ENCODE measurements at places on chromosomes 6 and 20.

- DNase-seq, result no peak
Observed at GRCh38 chr6:14193524-14193923, 76.0 kb downstream of the CD83 start.

- DNase-seq, result no peak
Observed at GRCh38 chr20:15122613-15123012, 785.2 kb upstream of the FLRT3 start.

DNA sequence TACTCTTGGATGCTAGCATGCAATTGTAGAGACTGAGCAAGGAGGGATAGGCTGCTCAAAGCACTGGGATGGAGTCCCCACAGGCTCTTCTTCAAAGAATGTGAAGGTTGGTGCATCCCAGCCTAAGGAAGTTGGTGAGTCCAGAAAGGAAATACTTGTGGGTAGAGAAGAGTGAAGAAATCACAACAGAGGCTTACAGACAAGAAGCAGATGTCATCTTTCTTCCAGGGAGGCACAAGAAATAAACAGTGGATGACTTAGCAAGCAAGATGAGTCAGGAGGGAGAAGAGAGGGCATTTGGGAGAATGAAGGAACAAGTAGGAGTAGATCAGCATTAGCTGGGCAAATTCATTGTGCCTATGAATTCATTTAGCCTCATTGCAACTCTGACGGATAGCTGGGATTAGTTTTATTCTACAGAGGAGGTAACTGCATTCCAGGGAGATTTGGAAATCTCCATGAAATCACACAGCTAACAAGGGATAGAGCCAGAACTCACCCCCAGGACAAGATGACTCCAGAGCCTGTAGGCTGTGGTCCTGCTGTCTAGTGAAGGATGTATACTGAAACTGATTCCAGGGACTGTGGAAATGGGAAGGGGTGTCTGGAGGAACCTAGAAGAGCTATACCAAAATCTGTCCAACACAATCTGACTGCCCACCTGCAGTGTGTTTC lies 125.8 kb upstream of the SPTLC3 start:
- no peak for DNase-seq

DNA sequence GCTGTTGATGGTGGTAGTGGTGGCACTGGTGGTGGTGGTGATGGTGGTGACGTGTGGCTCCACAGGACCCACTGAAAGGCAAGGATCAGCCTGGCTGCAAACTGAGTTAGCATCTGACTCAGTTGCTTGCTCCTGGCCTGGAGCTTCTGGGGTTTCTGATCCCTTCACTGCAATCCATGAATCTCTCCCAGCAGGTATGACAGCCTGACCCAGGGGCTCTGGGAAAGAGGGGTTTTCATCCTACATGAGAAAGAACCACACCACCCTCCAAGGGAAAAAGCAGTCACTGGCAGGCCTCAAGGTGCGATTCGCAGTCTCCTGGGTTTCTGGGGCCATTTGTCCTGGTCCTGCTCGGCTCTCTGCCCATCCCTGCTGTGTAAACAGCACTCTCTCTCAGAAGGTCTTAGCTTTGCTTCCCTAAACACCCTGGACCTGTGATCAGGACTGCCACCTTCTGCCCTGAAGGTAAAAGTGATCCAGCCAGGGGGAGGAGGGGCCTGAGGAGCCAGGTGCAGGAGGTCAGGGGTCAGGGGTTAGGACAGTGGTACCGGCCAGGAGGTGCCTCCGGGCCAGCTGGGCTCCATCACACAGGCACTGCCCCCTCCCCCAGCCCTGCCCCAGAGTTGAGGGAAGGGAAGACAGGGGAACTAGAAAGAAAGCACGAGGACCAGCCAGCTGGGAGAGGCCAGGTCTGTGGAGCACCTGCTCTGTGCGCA lies 152.0 kb downstream of the BMP7 start:
- DNase-seq, result no peak

- DNase-seq, result peak; percentile 56
Observed at GRCh38 chr6:161067749-161068148, 76.2 kb downstream of the MAP3K4 start.

- no peak for DNase-seq
Observed at GRCh38 chr6:166936079-166936787, 20.1 kb downstream of the RNASET2 start.

DNA sequence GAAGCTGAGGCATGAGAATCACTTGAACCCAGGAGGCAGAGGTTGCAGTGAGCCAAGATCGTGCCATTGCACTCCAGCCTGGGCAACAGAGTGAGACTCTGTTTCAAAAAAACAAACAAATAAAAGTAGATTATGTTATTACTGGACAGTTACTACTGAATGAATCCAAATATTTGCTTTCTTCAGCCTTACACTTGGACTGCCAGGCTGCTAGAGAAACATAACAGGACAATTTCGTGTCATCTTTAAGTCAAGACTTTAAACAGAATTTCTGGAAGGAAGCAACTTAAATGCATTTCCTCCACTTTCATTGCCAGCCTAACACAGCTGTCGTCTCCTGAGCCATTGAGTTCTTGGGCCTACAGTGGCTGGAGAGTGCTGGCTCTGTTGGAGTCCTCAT lies 42.0 kb upstream of the PRIM2 start:
- no peak for DNase-seq

DNA sequence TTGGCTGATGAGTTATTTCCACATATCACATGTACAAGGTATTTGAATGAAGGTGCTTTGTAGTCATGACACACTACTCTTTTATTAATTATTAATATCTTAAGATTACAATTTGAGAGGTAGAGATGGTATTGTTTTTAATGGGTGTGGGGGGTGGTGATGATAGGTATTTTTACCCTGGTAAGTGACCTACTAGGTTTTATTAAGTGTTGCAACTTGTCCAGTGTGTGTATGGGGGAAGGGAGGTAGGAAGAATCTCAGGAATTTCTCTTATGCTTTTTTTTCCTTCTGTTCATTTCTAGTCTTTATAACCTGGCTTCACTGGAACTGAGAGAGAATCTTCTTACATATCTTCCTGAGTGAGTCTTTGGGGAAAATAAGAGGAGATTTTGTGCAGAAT lies 101.4 kb downstream of the LRRC1 start:
- DNase-seq, result no peak

- peak; percentile 34 for DNase-seq
Observed at GRCh38 chr6:41288030-41288753, 1.7 kb upstream of the TREM1 start.

DNA sequence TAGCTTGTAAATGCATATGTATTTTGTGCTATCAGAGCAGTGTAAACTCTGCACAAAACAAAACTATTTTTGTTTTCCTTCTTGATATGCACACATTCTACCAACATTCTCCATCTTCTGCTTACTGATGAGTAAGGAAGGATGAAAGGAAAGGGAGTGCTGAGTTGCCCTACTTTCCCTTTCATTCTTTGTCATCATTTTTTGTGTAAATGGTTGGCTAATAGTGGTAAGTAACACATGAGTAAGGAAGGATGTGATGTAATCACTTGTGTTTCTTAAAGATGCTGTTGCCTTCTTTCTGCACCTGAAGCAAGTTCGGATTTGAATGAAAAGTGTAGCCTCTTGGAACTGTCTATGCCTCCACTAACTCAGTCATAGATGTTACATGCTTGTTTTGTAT lies 4.6 kb upstream of the REV3L start:
- DNase-seq, result no peak

- DNase-seq, result no peak
Observed at GRCh38 chr6:54992789-54993188, 146.2 kb downstream of the FAM83B start.

DNA sequence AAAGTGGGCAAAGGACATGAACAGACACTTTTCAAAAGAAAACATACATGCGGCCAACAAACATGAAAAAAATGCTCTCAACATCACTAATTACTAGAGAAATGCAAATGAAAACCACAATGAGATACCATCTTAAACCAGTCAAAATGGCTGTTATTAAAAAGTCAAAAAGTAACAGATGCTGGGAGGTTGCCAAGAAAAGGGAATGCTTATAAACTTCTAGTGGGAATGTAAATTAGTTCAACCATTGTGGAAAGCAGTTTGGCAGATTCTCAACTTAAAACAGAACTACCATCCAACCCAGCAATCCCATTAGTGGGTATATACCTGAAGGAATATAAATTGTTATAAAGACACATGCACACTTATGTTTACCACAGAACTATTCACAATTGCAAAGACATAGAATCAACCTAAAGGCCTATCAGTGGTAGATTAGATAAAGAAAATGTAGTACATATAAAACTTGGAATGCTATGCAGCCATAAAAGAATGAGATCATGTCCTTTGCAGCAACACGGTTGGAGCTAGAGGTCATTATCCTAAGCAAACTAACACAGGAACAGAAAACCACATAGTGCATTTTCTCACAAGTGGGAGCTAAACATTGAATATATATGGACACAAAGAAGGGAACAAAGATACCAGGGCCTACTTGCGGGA lies 16.3 kb downstream of the CENPQ start:
- no peak for DNase-seq

DNA sequence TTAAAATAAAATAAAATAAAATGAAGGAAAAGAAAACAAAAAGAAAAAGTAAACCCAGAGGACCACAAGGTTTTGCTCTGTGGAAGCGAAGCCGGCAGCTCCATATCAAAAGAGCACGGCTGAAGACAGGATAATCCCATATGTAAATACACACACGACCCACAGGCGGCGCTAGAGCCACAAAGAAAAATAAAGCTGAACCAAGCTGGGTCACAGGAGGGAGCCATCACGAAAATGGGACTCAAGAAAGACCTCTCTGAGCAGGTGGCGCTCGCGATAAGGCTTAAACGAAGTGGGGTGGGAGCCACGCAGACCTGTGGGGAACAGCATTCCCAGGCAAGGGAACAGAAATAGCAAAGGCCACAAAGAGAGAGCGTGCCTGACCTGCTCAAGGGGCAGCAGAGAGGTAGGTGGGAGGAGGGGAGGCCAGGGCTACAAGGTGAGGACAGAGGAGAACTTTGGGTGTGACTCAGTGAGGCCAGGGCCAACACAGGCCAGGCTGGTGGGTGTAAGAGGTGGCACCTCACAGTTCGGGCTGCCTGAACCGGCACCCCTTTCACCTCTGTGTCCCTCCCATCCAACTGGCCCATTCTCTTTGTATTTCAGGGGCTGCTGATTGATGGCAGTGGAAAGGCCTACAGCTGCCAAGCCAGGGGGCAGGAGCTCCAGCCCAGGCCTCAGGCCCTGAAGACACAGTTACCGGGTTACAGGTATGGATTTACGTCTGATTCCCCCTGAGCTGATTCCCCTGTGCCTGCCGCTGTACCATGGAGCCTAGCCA lies 26.0 kb downstream of the PTGIS start:
- DNase-seq, result peak; percentile 49

DNA sequence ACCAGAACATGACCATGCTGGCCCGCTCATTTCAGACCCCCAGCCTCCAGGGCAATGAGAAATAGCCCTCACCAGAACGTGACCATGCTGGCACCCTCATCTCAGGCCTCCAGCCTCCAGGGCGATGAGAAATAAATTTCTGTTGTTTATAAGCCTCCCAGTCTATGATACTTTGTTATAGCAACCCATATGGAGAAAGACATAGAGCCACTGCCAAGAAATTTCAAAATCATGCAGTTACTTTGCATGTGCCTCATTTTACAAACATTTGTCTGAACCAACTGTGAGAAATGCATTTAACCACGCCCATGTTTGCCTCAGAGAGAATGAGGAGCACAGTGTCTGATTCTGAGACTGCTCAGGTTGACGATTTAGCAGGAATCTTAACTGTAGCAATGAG lies 15.5 kb downstream of the CYP39A1 start:
- no peak for DNase-seq

DNA sequence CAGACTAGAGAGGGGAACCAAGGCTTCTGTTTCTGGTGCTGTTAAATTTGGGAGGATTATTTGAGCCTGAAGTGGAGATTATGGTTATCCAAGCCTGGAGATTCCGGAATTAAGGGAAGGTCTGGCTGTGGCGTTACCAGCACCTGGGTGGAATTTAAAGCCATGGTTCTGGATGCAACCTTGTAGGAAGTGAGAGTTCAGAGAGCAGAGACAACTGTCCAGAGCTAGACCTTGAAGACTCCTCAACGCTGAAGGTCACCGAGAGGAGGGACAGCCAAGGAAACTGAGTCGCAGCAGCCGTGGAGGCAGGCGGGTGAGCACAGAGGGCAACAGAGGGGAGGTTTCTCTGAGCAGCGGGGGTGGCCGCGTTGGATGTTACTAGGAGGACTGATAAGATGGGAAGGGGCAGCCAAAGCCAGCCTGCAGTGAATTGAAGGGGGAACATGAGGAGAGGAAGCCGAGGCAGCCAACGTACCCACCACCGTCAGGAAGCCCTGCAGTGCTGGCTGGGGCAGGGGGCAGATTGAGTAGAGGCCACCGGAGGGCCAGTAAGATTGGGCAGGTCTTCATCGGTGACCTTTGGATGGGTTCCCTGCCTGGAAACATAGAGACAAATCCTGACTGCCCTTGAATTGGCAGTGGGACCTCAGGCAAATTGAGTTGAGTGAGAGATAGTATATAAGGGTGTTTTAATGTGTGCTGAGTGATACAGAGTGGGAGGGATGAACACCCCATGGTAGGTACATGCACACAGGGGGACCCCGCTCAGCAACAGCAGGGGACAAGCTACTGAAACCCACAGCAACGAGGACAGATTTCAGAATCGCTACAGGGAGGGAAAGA lies 90.3 kb downstream of the SNX5 start:
- DNase-seq, result no peak

- DNase-seq, result no peak
Observed at GRCh38 chr6:43119482-43119881, 43.4 kb downstream of the PTK7 start.

DNA sequence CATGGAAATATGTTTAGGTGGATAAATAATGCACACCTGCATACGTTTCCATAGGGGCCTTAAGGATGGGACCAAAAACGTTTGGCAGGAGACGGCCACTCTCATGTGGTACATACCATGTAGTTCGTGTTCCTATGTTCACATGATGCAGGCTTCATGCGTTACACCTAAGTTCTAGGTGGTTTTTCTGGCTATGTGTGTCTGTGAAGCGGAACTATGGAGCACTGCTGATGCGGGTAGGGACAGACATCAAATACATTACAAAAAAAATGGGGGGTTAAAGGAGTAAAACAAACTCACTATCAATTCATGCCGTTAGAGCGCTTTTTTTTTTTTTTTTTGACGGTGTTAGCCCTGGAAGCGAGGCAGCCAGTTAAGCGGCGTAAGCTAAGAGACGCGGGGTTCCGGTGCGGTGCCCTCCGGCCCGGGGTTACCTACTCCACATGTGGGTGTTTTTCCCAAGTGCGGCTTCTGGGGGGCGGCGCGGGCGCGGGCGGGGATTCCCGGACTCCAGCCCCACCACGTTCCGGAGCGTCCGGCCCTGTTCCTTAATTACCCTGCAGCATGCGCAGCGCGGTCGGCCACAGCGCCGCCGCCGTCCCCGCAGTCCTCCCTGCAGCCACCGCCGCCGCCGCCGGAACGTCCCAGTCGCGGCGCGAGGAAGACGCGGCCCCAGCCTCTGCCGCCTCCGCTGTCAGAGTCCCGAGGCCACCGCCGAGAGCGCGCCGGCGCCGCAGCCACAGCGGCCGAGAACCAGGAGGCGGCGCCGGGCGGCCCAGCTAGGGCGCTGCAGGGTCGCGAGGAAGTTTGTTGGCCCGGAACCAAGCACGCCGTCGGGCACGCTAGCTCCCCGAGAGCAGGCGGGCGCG lies 648 bp downstream of the COL19A1 start:
- peak; percentile 14 for DNase-seq

GRCh38 chr6:140812636-140813035 lies 1320.1 kb upstream of the GJE1 start:
- DNase-seq, result no peak

GRCh38 chr6:138544501-138544900 lies 45.2 kb upstream of the NHSL1 start:
- no peak for DNase-seq

GRCh38 chr6:100203400-100203799 lies 209.4 kb upstream of the MCHR2 start:
- DNase-seq, result no peak

GRCh38 chr6:33589731-33590530 lies 9.9 kb upstream of the BAK1 start:
- peak; percentile 52 for DNase-seq

- DNase-seq, result no peak
Observed at GRCh38 chr6:156691018-156691417, 86.2 kb upstream of the ARID1B start.
